ENCODE measurements at places on chromosomes 6 and 20. TPM values are rescaled to one million over a fixed set of nuclear protein-coding genes. Genes with fewer than 3 reads are reported as not detected.

DNA sequence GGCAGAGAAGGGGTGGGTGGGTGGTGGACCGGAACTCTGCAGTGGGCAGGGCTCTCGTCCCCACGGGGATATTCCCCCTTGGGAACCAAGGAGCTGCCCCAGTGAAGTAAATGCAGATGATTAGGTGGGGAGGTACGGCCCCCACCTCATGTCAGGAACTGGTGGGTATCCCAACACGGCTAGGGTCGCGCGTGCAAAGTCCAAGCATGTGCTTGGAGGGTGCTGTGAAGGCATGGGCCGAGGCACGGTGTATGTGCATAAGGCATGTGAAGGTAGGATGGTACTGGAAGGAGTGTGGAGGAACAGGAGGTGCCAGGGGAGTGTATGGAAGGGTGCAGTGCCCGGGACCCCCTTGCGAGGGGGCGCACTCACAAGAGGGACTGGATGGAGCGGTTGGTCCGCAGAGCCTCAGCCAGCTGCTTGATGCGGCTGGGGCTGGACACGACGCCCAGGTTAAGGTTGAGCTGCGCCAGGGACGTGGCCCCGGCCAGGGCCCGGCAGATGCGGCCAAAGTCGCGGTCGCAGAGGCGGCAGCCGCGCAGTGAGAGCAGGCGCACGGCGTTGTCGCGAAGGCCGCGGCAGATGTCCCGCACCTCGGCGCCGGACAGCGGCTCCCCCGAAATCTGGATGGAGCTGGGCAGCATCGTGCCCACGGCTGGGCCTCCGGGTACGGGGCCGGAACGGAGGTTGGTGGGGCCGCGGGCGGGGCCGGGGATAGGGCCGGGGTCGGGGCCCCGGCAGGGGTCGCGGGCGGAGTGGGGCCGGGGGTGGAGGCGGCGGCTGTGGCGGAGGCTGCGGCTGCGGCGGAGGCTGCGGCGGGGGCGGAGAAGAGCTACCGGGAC is 783 bp downstream of the LRRC73 start:
- DNase-seq, result no peak
- H3K27ac ChIP-seq, result no peak overlapping the region
- H3K27me3 ChIP-seq, result peaks cover 8% of the 10 kb centered on the region

The SLC35F1 gene
- total RNA-seq, result 4.0 TPM

DNA sequence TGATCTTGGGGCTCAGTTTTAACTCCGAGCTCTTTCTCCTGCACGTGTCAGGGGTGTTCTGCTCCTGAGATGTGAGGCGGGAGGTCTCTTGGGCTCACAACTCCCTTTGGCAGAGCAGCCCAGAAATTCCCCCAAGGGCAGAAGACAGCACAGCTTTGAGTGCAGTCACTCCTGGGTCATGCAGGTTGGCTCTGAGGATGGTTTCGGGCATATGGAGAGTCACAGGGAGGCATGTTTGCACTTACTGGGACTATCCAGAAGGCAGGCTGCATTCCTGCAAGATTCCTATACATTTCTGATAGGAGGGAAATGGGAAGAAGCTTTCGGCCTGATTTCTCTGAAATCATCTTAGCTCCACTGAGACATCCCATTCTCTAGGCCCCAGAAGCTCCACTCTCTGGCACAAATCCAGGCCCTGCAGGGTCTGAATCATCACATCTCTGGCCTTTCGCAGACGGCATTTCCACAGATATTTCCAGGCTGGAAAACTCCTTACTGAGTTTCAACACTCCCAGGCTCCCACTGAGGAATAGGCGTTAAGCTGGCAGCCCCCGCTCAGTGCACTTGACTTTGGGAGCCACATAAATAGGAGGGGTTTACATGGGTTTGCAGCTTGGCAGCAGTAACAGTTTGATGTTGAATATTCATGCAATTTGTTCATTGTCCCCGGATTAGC is 39.7 kb downstream of the AGPAT4 start:
- peaks cover 5% of the 10 kb centered on the region for H3K4me1 ChIP-seq
- H3K4me3 ChIP-seq, result no peak overlapping the region
- DNase-seq, result no peak
- H3K36me3 ChIP-seq, result peaks cover 21% of the 10 kb centered on the region

GRCh38 chr6:138609801-138610430 is 110.6 kb upstream of the NHSL1 start:
- H3K27ac ChIP-seq, result no peak overlapping the region
- no peak for DNase-seq
- no peaks in the 10 kb centered on the region for H3K4me1 ChIP-seq

DNA sequence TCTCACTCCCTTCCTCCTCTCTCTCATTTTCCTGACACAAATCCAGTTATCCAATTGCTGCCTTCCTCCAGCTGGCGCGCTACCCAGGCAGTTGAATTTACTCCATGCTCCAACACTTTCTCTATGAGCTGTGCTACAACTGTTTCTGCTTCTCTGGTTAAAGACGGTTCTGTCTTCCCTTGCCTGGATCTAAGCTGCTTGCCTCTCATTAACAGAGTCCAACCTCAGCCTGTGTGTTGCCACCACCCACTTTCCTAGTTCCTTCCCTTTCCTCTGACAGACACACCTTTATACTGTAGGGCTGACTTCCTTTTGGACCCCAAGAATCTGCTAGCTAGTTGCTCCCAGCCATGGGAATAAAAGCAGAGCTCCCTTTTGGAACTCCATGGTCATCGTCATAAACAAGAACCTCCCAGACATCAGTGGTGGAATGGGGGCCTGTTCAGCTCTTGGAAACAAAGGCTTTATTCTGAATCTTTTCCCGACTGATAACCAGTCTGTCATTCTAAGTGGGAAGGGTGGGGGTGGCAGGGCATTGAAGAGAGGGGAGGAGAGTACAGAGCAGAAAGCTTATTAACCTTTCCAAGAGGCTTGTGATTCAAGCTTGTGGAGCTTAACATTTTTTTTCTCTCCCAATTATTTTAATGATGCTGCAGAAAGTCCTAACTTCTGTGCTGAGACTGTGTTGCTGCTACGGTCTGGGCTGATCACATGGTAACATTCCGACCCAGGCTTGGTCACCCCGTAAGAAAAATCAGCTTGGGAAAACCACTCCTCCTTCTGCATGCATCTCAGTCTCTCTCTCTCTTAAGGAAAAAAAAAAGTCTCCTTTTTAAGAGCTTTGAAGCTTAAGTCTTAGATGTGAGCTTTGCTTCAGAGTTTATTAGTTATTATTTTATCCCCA is 31.3 kb upstream of the BMP2 start:
- no peak for DNase-seq
- no peak overlapping the region for H3K27ac ChIP-seq
- H3K36me3 ChIP-seq, result peaks cover 10% of the 10 kb centered on the region
- no peaks in the 10 kb centered on the region for H3K27me3 ChIP-seq
- H3K4me1 ChIP-seq, result no peaks in the 10 kb centered on the region

- DNase-seq, result no peak
- no peak overlapping the region for H3K4me3 ChIP-seq
- peaks cover 7% of the 10 kb centered on the region for H3K4me1 ChIP-seq
- no peak overlapping the region for H3K27ac ChIP-seq
- H3K36me3 ChIP-seq, result peaks cover 7% of the 10 kb centered on the region
These were observed 125.7 kb downstream of the ANKS1A start for GRCh38 chr6:35014786-35015185.
